ENCODE measurements at places on chromosomes 4 and X.

DNA sequence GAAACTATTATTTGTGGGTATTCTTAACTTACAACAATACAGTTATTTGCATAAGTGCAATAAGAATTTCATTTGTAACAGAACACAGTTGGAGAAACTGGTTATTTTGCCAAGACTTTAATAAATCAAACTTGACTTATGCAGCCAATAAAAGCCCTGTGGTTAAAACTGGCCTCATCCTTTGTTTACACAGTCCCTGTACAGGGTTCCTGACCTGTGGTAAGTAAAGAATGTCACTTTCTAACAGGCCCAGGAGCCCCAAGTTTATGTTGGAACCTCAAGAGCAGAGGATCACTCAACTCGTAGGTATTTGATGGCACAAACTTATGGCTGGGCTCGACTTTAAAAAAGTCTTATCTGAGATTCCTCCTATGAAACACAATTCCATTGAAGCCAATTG lies 88.6 kb upstream of the PTCHD1 start:
- DNase-seq = no peak

GRCh38 chrX:109742722-109743121 lies 9.7 kb upstream of the ACSL4 start:
- no peak for DNase-seq

- no peak for DNase-seq
Observed at GRCh38 chrX:65706041-65706828, 38.8 kb downstream of the MSN start.

- DNase-seq = no peak
Observed at GRCh38 chr4:156576946-156577345, 394.7 kb downstream of the PDGFC start.

DNA sequence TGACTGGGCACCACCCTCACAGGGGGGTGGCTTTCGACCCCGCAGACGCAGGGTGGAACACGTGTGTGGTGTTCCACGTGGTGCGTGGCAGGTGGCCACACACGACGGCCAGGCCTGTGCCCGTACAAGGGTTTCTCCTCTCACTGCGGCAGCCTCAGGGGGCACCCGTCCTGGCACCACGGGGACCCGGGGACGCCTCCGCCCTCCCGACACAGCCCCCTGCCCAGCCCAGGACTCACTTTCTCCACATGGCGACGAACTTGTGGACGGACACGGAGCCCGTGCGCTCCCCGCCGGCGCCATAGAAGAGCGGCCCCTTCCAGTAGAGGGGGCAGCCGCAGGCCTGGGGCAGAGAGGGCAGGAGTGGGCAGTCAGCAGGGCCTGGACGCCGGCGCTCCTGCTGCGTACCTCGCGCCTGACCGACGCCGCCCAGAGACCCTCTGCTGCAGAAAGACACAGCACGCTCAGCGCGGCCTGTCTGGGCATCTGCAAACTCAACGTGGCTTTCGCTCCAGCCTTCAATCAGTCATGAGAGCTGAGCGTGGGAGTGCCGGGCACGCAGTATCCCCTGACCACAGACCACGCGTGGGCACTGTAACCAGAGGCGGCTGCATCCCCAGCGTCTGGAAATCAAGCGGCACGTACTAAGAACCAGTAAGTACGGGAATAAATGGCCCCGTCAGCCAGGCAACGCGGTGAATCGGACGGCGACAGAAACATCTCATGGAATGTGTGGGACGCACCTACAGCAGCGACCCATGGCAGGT lies 28.9 kb upstream of the GTPBP6 start:
- DNase-seq = no peak

- no peak for DNase-seq
Observed at GRCh38 chr4:159158083-159158617, 55.3 kb downstream of the RAPGEF2 start.

GRCh38 chr4:131302108-131302507 lies 1847.0 kb upstream of the PCDH10 start:
- no peak for DNase-seq

GRCh38 chr4:74327762-74328161 lies 19.5 kb downstream of the EPGN start:
- DNase-seq = no peak

GRCh38 chrX:110210417-110211139 lies 107.3 kb downstream of the AMMECR1 start:
- no peak for DNase-seq

DNA sequence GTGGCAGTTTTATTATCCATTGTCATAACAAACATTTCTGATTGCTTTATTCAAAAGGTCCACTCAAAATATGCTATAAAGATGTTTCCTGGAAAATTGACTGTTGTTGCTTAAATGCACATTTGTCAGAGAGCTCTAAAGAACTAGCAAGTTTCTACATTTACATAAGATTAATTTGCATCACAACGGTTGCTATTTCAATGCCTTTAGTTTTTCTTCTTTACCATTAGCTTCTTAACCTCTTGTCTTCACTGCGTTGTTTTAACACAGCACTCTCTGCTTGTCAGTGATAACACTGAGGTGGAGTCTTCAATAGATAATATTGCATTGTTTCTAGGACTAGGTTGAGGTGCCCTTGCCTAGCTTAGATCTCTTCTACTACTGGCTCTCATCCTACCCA lies 76.7 kb upstream of the GALNT7 start:
- no peak for DNase-seq

DNA sequence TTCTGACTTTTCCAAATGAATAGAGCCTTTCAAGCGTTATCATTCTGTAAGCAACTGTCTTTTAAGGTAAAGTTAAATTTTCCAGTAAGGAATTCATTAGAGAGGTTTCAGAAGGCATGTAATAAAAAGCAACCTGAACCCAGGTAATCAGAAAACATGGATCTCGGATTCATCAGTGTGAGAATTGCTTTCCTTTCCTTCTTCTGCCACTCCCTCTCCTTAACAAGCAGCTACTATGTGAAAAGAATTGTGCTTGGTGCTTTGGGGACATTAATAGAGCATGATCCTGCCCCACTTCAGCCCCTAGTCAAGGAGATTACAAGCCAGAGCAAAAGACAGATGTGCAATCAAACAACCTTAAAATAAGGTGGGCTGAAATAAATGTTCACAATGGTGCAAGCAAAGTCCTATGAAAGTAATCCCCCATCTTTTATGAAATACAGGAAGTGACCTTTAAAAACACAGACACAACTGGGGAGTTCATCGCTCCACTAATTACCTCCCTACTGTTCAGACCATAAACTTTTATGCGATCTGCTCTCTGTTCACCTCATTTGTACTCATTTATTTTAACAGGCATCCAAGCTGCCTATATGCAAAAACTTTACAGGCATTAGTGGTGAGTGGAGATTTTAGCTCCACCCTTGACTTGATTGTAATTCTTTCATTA lies 122.9 kb upstream of the RASGEF1B start:
- DNase-seq = peak; percentile 81

GRCh38 chr4:153950100-153950979 lies 161.5 kb upstream of the SFRP2 start:
- DNase-seq = peak; percentile 71

DNA sequence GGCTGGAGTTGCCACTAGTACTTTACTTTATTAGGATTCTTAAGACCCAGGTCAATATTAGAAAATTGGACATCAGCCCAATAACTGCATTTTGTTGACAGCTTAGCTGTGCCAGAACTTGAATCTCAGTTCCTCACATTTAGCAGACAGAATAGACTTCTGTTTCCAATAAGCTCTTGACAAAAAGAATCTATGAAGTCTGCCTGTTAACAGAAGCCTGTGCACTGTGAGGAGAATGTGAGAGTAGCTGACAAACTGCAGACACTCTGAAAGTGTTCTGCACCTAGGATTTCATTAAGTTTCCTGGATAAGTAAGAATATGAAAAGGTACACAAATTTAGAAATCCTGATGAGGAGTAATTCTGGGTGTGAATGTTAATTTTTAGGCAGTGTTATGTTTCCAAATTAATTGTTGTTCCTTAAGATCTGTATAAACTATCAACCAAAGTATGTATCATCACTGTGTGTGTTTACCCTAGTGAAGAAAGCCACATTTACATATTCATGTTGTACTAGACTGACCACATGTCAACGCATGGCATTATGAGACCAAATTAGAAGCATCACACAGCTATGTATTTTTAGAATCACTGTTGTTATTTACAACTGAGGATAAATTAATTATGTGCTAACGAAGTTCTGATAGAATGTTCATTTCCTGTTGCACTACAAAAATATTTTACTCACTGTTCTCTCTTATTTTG lies 756.4 kb upstream of the IGFBP7 start:
- DNase-seq = no peak

- no peak for DNase-seq
Observed at GRCh38 chr4:135538698-135539097, 1337.1 kb upstream of the PABPC4L start.

DNA sequence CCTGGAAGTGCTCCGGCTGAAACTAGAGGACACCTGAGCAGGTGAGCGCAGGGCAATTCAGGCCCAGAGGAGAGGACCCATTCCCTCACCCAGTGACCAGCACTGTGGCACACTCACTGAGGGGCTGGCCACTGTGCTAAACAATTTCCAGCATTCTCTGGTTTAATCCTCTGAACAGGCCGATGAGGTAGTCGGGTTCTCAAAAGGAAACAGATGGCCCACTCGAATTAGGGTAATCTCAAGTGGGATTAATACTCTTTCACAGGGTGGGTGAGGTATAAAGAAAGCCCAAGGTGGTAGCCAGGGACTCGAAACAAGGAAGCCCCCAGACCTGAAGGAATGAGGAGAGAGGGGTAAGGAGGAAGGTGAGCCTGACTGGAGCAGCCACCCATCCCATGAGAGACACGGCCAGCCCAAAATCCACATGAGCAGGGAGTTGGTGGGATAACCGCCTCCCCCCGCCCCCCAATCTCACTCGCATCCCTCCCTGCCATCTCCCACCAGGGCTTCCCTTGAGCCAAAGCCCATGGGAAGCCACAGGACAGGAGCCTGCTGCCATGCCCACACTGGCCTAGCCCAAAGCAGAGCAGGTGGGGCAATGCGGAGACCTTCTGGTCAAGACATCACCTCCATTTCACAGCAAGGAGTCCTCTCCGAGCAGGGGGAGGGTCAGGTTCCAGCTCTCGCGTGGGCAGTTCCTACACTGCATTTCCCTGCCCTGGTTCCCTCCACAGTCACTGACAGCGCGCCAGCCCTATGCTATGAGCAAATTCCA lies 55.0 kb downstream of the SH3KBP1 start:
- no peak for DNase-seq

GRCh38 chr4:112817933-112818593 lies 181.1 kb downstream of the LARP7 start:
- DNase-seq = peak; percentile 77

DNA sequence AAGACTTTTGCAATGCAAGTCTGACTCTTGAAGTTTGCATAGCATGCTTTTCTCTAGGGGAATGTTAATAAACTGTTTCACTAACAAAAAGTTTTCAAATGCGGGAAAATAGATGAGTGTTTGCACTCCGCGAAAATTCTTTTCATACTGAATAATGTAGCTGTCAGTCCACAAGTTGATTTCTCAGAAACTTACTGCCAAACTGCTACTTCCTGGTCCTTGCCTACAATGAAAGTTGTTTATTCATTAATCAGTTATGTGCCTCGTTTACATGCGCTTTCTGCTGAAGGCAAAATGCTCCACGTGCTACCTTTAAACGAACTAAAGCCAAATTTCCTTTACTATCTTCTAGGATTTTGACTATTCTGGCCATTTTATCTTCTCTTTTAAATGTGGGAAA lies 166.2 kb downstream of the MAGEB17 start:
- DNase-seq = no peak

GRCh38 chr4:150206265-150206664 lies 128.0 kb downstream of the DCLK2 start:
- DNase-seq = no peak

- no peak for DNase-seq
Observed at GRCh38 chr4:7674706-7675105, 240.0 kb upstream of the PSAPL1 start.

GRCh38 chr4:182555997-182556418 lies 312.8 kb downstream of the TENM3 start:
- peak; percentile 53 for DNase-seq

DNA sequence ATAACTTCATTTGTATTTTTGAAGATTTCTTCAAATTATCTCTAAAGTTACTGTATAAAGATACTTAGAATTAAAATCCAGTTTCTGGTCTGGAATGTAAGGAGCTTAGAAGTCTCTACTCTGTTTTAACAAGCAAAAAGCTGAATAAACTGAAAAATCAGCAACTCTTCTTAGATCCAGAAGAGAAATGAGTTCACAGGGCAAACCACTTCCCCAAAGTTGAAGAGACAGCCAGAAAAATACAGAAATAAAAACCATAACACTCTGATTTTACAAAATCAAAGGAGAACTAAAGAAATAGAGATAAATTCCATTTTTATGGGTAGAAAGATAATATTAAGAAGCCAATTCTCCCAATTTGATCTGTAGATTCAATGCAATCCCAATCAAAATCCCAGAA lies 1166.8 kb downstream of the ADGRL3 start:
- no peak for DNase-seq

DNA sequence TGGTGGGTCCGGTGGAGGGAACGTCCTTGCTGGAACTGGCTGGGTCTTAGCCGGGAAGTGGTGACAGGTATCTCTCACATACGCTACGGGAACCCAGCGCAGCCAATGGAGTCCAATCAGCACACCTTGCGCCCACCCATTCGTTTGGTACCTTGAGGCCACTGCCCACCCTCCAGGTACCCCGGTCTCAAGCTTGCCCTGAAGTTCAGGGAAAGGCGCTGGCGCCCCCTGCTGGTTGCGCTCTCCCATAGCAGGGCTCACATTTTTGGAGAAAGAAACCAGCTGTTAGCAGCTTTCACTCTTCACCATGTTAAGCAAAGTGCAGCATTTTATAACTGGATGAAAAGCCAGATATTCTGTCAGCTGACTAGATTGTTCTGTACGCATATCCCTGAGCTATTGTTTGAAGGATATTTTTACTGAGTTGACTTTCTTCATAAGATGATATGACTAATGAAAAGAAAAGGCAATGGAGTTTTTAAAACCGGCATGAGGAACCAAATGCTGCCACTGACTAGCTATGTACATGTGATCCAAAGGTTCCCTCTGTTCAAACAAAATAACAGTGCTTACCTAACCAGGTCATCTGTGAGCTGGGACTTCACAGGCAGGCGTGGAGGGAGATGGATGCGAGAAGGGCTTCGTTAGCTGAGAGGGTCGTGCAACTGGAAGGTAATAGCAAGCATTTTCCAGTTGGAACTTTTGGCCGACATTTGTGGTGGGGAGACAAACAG lies 43.7 kb downstream of the OTOP1 start:
- DNase-seq = no peak

GRCh38 chr4:80009806-80010205 lies 63.2 kb downstream of the ANTXR2 start:
- no peak for DNase-seq

GRCh38 chr4:164484551-164484950 lies 269.4 kb upstream of the SMIM31 start:
- DNase-seq = no peak

- DNase-seq = no peak
Observed at GRCh38 chr4:142355421-142355930, 490.6 kb downstream of the INPP4B start.

DNA sequence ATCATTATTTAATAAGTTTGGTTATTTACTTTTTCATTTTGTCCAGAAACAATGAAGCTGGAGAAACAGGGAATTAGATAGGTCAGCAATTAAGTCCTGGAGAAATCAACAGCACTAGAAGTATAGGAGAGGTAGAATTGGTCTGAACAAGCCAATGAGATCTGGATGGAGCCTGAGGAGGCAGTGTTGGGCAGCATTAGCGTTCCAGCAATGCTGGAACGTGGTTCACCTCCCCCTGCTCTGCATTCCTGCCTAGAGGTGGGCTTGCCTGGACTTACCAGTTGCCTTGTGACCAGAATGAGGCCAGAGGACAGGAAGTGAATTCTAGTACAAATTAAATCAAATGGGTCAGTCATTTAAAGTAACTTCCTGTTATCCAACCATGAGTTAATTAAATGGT lies 4.6 kb downstream of the RASSF6 start:
- DNase-seq = peak; percentile 73

- DNase-seq = no peak
Observed at GRCh38 chr4:98293104-98293887, 32.1 kb downstream of the RAP1GDS1 start.
